ENCODE measurements at places on chromosomes 3 and 15. TPM values are rescaled to one million over a fixed set of nuclear protein-coding genes. Genes with fewer than 3 reads are reported as not detected.

Gene GPR62
- total RNA-seq, result 9.2 TPM

Gene GPR149
- 0.43 TPM for total RNA-seq

Gene GRK7
- total RNA-seq, result not detected

Gene UROC1
- 0.59 TPM for total RNA-seq

Gene GASK1A
- total RNA-seq, result 12.7 TPM

Gene CFAP91
- total RNA-seq, result 15.9 TPM

Gene LRRC2
- total RNA-seq, result 6.6 TPM

Gene GTF2A2
- total RNA-seq, result 66.4 TPM

Gene LRTM1
- not detected for total RNA-seq

Data from dorsolateral prefrontal cortex (tissue), 122 donors.